ENCODE measurements at places on chromosomes 7 and 10.

DNA sequence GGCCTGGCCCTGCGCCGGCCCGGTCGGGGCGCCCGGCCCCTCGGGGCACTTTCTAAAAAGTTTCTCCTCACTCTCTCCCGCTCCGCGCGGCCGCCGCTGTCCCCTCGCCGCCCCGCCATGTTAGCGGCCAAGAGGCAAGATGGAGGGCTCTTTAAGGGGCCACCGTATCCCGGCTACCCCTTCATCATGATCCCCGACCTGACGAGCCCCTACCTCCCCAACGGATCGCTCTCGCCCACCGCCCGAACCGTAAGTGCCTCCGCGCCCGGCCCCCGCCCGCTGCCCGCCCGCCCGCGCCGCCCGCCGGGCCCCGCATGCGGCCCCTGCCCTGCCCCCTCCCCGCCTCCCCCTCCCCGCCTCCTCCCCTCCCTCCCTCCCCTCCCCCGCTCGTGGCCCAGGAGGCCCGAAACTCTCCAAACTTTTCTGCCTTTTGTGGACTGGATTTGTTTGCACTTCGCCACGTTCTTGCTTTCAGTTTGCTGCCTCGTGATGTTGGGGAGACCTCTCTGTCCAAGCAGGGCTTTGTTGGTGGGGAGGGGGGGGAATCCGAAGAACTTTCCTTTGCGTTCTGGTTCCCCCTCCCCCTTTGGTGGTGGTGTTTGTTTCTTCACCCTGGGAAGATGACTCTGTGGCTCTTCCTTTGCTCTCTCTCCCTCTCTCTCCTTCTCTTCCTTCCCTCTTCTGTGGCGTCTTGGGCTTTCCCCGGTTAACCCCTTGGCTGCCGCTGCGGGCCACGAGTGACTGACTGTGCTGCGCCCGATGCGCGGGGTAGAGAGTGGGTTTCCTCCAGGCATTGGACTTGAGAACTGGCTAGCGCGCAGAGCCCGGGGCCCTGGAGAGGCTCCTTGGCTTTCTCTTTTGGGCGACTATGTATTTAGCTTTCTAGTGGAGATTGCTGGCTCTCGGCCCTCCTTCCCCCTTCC is 1.6 kb downstream of the TCF7L2 start:
- peak; percentile 70 for DNase-seq

- DNase-seq = peak; percentile 48
Measured at GRCh38 chr7:126569402-126569801, 683.3 kb downstream of the GRM8 start.

DNA sequence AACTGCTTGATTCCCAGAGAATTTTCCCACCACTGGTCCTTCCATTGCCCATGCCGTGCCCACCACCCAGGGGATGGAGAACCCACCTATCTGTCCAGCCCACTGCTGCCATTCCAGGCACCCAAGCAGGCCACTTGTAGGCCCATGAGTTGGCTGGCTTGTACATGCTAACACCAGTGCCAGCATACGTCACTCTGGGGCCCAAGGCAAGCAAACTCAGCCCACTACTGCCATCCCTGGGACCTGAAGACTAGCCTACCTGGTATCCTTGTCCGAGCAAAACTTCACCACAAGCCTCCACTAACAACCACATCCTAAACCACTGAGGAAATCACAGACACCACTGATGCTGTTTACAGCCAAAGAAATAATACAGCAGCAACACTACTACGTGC is 44.7 kb upstream of the CDK6 start:
- no peak for DNase-seq

DNA sequence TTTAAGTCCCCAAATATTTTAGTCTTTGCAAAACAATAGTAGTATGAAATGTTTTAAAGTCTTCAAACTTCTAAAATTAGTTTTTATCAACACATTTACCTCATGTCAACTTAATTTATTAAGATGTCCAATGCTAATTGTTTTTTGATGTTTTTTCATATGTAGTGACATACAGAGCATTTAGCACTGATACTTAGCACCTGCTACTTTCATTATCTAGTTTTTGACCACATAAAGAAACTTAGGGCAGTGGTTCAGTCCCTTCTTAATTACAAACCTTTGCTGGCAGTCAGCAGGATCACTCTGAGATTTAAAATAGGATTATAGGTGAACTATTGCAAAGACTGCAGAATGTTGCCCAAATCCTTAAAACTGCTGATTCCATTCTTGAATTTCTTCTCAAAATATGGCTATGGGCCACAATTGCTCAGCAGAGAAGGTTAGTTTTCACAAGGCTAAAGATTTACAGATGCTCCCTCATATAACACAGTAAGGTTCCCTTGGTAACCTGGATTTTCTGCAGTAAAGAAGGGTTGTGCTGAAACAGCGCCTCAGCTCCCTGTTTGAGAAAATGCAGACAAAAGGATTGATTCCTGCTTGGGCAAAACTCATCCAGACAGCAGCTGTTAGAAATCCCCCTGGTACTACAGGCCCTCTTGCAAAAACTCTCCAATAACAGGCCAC is 3.4 kb downstream of the GPR85 start:
- DNase-seq = no peak

GRCh38 chr7:28980451-28981160 is 22.5 kb upstream of the TRIL start:
- no peak for DNase-seq

DNA sequence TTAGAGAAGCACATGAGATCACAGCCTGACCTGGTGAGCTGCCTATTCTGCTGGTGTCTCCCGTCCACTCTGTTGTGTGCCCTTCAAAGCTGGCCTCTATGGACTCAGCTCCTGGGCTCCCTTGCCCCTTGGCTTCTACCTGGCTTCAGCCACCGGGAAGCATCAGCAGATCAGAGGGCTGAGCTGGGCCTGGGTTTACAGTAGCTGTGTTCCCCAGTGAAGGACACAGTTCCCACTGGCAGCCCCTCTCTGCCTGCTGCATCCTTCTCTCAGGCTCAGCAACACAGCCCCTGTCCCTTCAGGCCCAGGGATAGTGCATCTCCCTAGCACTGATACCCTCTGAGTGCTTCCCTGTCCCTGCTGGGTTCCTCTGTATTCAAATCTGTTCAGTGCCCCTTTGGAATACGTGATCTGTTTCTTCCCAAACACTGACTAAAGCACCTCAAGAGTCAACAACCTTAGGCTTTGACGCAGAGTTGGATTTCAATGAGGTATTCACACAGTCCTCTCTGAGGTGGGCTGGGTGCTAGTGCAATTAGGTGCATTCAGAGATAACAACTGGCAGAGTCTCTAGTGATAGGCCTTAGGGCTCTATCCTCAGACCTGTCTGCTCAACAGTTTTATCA is 109.8 kb downstream of the GRID1 start:
- no peak for DNase-seq

GRCh38 chr10:59109826-59110225 is 66.6 kb upstream of the PHYHIPL start:
- DNase-seq = no peak

DNA sequence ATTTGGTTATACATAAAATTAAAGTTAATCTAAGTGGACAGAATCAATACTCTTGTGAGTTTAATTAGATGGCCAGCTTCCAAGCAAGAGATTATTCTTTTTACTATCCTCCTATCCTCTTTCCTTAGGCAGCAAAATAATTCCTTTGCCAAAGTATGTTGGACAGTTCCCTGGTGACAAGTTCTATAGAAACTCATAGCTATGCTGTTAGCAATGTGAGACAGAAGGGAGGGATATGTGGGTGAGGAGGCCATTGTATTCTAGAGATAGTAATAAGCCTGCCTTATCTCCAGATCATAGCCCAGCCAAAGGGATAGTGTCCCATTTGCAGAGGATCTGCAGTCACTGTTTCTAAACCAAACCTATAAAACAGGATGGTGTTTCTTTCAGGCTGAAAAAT is 181.6 kb upstream of the HDAC9 start:
- no peak for DNase-seq

- DNase-seq = no peak
Measured at GRCh38 chr7:4085937-4086691, 596.0 kb upstream of the FOXK1 start.

DNA sequence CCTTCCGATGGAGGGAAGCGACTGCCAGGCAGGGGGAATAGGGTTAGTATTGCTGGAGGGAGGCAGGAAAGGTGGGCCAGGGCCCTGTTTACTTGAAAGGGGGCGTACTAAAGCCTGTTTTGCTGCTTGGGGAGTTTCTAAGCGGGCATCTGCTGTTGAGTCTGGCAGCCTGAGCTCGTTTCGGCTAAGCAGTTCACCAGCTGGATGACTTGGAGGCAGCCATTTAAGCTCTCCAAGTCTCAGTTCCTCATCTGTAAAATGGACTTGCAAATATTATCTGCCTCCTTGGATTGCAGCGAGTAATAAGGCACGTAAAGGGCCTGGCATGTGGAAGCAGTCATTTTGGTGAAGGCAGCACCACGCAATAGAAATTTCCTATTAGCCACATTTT is 44.0 kb downstream of the LDB3 start:
- no peak for DNase-seq

- DNase-seq = no peak
Measured at GRCh38 chr7:18504965-18505364, 9.4 kb downstream of the HDAC9 start.

DNA sequence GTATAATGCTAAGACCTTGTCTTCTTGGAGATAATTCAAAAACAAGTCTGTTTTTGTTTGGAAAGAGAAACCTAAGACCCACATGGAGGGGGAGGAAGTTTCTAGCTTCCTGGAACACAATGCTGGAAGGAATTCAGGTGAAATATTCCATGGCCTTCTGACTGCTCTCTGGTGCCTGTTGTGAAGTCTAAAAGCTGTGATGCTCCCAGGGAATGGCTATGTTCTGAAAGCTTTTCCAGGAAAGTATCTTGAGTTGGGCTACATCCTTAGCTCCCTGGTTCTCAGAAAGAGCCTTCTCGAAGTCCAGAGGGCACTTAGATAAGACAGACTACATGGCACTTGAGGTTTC is 12.5 kb upstream of the PFKP start:
- no peak for DNase-seq

DNA sequence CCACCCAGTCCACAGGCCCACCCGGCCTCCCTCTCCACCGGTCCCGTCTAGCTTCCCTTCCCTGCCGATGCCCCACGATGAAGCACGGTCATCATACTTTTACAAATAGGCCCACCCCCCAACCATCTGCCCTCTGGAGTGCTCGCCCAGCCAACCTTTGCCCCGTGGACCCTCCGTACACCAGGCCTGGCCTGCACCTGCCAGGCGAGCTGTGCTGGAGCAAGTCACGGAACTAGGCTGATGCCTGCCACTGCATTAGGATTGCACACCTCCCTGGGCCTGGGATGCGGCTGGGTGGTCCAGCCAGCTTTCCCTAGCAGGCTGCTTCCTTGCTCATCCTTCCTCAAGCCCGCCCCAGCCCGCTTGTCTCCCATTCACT is 44.7 kb downstream of the PPIF start:
- no peak for DNase-seq

DNA sequence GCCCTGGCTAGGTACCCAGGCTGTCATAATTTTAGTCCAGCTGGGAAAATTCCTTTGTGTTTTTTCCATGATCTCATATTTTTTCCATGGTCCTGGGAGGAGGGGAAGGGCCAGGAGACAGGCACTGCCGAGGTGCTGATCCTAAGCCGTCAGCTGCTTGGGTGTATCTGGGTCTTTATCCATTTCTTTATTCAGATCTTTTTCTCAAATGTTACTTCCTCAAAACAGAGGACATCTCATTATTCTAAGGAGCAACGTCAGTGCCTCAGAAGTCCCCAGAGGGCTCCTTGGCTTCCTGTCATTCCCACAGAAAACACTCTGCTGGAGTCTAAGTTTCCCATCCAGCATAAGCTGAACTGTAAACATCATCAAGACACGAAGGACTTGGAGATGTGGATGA is 2.8 kb upstream of the OR6V1 start:
- no peak for DNase-seq

DNA sequence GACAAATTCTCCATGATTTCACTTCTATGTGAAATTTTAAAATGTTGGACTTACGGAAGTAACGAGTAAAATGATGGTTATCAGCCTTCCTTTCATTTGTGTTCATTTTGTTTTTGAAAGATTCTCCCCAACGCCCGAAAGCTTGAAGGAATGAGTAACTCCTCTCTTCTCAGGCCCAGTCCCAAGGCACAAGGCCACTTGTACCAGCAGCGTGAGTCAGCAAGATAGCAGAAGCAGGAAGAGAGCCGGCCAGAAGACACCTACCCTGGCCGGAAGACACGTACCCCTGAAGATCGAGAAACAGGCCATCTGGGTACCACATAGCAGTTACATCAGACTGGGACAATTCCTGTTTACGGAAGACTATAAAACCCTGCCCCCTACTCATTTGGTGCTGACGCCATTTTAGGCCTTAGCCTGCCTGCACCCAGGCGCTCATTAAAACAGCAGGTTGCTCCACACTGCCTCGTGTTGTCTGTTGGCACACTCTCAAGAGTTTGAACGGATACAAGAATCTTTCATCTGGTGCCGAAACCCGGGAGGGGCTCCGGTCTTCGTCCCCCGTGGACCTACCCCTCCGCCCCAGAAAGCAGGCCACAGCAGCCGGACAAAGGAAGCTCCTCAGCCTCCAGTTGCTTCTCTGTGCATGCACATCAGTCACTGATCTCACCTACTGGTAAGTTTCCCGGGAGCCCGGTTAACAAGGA is 60.4 kb downstream of the LRRC17 start:
- DNase-seq = no peak

DNA sequence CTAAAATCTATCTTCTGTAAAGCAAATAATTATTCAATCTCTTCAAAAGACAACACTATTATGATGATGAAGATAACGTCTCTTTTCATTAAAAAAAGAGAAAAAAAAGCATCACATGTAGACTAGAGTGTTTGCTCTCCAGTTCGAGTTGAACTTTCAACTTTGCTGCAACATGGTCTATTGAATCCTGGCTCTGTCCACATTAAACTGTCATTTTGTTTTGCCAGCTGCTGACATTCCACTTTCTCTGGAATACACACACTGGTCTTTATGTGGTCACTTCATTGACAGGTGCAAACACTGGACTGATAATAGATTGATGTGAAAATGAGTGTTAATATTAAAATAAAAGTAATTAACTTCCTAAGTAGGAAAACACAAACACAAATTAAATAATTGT is 61.7 kb downstream of the PTF1A start:
- DNase-seq = peak; percentile 92

GRCh38 chr10:125343118-125343925 is 183.0 kb upstream of the CTBP2 start:
- DNase-seq = peak; percentile 57

All from DMS53 (cell line).